ENCODE measurements at places on chromosomes 12 and 14.

DNA sequence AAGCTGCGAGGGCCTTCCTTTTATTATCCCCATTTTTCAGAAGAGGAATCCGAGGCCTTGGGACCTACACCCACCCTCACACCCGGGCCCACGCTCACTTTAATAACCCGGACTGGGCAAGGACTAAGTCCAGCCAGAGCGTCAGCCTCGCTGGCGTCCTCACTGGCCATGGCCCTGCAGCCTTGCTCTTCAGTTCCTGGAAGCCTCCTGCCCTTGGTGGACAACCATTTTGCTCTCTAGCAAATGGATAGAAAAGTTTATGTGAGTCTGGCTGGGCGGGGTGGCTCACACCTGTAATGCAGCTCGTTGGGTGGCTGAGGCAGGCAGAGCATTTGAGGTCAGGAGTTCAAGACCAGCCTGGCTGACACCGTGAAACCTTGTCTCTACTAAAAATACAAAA, 9.8 kb downstream of the RTL1 start:
- DNase-seq = no peak

DNA sequence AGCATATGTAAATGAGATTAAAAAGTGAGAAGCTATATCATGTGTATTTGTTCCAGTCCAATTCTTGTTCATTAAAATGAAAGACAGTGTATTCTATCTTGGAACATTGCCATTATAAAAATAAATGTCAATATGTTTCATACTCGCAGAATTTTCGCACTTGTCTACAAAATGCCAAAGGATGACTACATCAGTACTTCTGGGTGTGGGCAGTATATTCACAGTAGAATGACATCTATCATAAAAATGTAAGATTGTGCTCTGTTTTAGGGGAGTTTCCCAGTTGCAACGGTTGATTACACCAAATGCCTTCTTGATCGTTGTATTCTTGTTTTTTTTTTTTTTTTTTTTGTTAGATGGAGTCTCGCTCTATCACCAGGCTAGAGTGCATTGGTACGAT, 292.3 kb upstream of the E2F7 start:
- DNase-seq = no peak

GRCh38 chr14:50853891-50854290, 18.0 kb upstream of the ABHD12B start:
- no peak for DNase-seq

- DNase-seq = no peak
These were observed 97.2 kb downstream of the LGMN start for GRCh38 chr14:92651106-92651757.
